Fibroblast of mammary gland (primary cell): ENCODE measurements at places on chromosomes 11 and 22.

GRCh38 chr11:114295676-114296604 lies at the start of gene NNMT:
TSS of gene NNMT (plus strand) at chr11:114296399. CDS start at chr11:114296557, 158 bp downstream.
- DNase-seq, result peak; percentile 99

GRCh38 chr11:9176136-9176535 lies 84.7 kb upstream of the SCUBE2 start:
- no peak for DNase-seq

DNA sequence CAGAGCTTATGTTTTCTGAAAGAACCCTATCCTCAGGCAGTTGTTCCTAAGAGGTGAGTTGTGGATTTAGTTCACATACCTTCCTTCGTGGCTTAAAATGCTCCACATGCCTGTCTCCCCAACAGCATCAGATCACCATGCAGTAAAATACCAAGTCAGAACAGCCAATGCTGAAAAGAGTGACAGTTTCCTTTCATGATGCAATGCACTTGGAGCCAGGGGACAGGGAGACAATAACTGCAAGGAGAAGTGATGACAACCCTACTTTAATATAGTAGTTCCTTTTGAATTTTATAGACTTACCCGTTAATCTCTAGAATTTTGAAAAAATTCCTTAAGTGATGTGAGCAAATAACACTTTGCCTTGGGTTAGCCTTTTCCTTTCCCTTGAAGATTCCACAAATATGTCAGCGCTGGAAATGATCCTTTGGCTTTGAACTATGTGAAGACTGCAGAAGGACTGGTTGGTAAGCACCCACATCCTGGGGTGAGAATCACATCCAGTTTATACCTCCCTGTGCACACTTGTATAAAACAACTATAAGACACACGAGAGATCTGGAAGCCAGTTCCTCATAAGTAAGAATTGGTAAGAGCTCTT lies 71.2 kb downstream of the PIWIL4 start:
- DNase-seq, result no peak

DNA sequence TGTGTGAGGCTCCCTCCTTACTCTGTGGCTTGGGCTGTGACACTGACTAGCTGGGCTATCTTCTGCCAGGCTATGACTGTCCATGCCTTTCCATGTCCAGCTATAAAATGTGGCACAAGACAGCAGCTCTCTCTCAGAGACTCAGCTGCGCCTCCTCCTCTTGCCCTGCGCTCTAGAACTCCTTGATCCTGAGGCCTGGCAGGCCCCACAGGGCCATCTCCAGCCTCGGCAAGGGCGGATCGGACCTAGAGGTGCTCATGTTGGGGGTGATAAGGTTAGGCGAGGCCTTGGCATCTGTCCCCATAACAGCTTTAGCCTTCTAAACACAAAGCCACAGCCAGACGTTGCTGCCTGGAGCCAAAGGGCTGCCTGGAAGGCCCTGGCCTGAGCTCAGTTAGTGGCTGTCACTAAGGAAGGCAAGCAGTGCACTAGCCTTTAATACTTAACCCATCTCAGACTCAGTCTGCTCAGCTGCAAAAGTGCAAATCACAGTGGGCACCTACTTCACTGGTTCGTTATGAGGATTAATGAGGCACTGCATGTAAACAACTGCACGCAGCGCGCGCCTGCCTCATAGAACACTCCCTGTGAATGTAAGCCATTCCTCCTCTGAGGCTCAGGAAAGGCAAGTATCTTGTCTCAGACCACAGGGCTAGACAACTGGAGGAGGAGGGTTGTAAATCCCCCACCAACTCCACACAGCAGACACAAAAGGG lies 1.2 kb downstream of the GUCD1 start:
- no peak for DNase-seq

- peak; percentile 64 for DNase-seq
Observed at GRCh38 chr11:64894070-64894811, 15.8 kb upstream of the EHD1 start.

DNA sequence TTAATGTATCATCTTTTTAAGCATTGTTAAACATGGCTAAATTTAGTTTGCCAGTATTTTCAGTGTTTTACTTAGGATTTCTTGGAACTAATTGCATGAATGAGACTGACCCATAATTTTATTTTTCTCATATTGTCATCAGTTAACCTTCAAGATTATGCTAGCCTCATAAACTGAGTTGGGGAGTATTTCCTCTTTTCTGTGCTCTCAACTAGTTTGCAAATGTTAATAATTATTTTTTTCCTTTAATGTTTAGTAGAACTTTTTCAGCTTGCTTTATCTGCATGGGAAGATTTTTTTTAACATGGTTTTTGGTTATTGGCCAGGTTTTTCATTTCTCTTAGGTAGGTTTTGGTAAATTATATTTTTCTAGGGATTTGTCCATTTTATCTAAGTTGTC lies 235.4 kb upstream of the SESN3 start:
- no peak for DNase-seq

- DNase-seq, result no peak
Observed at GRCh38 chr22:43407591-43407990, 4.2 kb upstream of the MPPED1 start.

- peak; percentile 89 for DNase-seq
Observed at GRCh38 chr22:45210991-45211390, 29.7 kb downstream of the KIAA0930 start.

GRCh38 chr22:37233751-37234631 lies 10.1 kb downstream of the RAC2 start:
- DNase-seq, result no peak

GRCh38 chr22:37324340-37325038 lies 42.2 kb downstream of the CYTH4 start:
- DNase-seq, result no peak

DNA sequence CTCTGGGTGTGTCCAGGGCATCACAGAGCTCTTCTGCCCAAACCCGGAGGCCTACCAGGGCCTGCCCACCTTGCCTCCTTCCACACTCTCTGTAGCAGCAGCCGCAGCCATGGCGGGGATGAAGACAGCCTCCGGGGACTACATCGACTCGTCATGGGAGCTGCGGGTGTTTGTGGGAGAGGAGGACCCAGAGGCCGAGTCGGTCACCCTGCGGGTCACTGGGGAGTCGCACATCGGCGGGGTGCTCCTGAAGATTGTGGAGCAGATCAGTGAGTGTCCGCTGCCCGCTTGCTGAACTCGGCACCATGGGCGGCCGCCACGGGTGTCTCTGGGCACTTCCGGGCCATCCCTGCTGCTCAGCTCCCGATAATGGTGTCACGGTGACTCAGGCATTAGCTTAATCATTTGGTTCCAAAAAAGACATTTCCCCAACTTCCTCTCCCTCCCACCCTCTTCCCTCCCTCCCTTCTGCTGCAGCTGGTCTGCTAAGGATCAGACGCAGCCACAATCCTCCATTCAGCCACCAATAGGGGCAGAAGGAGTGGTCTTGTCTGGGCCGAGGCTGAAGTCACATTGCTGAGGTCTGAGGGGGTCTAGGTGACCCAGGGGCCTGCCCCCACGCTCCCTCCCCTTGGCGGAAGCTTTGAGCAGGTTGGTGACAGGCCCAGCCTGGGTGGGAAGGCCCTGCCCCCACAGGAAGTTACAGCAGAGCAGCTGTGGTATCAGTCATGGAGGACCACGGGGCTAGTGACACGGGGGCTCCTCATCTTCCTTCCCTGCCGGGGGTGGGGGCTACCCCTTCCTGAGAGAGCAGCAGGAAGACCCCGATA lies 950 bp downstream of the FERMT3 start:
- DNase-seq, result peak; percentile 82
